ENCODE measurements at places on chromosomes 5 and 9.

DNA sequence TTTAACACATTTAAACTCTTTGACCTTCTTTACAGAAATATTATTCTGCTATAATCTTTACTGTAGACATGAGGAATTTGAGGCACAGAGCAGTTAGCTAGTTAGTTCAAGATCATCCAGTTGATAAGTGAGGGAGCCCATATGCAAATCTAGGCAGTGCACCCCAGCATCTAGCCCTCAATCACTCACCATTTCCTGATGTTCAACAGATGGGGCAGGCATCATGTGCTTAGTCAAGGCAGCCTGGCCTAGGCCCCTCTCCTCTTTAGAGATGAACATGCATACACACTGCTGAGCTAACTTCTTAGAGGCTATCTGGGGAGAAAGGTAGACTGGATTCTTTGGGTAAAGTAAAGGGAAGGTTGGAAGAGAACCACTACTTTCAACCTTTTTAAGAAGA is 206.8 kb upstream of the SLC24A2 start:
- DNase-seq, result no peak

DNA sequence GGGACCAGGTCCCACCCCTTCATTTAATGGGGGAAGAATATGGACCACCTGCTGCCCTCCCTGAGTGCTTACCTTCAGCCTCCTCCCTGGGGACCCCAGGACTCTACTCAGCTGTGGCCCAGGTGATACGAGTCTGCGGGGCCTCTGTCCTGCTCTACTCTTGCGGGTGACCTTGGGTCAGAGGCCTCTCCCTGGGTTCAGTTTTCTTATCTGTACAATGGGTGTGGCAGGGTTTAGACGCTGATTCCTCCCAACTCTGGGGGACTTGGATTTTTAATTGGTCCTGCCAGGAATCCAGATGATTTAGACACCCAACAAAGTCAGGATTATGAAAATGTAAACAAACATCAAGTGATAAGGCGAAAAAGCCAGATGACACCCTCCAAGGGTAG is 25.0 kb downstream of the FAM163B start:
- no peak for DNase-seq

GRCh38 chr9:37683531-37684371 is 33.0 kb downstream of the FRMPD1 start:
- DNase-seq, result no peak

- DNase-seq, result no peak
Observed at GRCh38 chr5:14261235-14261634, 118.1 kb downstream of the TRIO start.

- DNase-seq, result no peak
Observed at GRCh38 chr9:136679431-136679941, 7.8 kb downstream of the AGPAT2 start.

DNA sequence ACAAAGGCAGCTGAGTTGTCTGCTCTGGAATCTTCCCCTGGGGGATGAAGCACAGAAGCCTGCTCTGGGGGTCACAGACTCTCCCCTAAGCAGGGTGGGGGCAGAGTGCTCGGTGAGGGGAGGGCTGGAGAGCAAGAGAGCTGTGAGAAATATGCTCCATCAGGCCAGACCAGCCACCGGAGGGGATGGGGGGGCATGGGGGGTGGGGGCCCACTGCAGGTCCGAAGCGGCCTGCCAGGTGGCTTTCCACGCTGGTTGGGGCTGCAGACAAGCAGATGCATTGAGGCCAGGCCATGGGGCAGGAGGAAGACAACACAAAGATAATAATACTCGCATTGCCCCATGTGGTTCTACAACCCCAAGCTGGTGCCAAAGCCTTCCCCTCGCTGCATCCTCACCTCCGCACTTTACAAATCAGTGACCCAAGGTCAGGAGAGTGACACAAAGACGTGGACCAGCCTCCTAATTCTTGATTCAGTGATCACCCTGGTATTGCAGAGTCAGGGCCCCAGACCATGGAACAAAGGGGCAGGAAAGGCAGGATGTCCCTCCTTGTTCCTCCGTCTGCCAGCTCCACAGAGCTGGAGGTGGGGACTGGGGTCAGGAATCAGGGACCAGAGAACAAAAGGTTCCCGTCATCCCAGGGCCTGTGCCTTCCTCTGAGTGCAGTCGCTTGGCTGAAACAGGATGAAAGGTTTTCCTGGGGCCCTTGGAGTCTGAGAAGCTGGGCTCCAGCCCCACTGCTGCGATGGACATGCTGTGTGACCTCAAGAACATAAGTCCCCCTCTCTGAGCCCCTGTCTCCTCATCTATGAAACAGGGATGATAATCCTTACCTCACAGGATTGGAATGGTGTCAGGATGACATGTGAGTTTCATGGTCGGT is 37.2 kb upstream of the GABRP start:
- no peak for DNase-seq

Measured in central memory CD4-positive, alpha-beta T cell (primary cell).